Esophagus squamous epithelium (tissue), 5 donors: ENCODE measurements at places on chromosomes 1 and 21.
A peak's percentile ranks its signal among the peaks of the same experiment; 100 is the strongest.

DNA sequence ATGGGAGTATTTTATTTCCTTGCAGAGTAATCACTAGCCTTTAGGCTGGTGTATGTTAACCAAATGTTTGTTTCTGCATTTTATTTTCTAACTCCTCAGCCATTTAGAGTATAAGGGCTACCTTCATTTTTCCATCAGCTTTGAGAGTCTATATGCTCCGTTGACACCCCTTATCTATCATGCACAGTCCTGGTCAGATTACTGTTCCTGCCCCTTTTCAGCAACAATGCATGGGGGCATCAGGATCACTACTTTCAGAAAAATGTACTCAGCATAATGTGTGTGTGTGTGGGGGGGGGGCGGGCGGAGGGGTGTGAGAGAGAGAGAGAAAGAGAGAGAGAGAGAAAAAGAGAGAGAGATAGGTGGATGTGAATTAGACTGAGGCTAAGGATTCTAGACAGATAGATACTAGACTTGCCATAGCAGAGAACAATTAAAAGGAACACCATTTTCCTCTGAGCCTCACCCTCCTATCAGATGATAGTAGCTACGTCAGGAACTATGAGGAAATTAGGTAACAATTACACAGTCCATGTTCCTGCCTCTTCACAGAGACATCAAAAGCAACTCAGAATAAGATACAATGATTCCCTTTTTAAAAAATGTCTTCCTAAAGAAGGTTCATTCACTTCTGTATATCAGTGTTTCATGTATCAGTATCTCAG lies 40.8 kb downstream of the FCER1A start:
- DNase-seq = no peak
- H3K4me3 ChIP-seq = no peak overlapping the region
- no peak overlapping the region for H3K27ac ChIP-seq
- H3K27me3 ChIP-seq = no peaks in the 10 kb centered on the region

- no peak overlapping the region for H3K4me3 ChIP-seq
- peak overlapping the region; percentile 83 for H3K27ac ChIP-seq
- H3K27me3 ChIP-seq = no peaks in the 10 kb centered on the region
- peak; percentile 22 for DNase-seq
These were observed 20.8 kb upstream of the MACF1 start for GRCh38 chr1:39183503-39184353.

DNA sequence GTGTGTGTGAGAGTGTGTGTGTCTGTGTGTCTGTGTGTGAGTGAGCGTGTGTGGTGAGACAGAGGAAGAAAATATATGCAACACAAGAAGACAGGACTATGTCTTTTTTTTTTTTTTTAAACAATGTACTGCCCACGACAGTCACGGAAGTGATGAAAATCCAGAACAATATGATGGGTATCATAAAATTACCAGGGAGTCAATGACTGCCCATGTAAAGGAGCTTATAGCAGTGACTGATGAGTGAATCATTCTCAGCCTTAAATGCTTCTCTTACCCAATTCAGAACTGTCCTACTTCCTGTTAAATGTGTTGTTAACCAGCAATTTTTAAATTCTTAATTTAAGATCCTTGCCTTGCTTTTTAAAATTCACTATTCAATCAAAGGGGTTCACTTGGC lies 46.6 kb downstream of the RGS7 start:
- DNase-seq = no peak
- no peak overlapping the region for H3K27ac ChIP-seq
- H3K4me3 ChIP-seq = no peak overlapping the region
- no peaks in the 10 kb centered on the region for H3K36me3 ChIP-seq

- no peaks in the 10 kb centered on the region for H3K36me3 ChIP-seq
- no peaks in the 10 kb centered on the region for H3K4me1 ChIP-seq
- no peak overlapping the region for H3K4me3 ChIP-seq
- H3K27ac ChIP-seq = no peak overlapping the region
These were observed 322.4 kb upstream of the DEPDC1 start for GRCh38 chr1:68819190-68819829.
